NCI-H1930 (cell line): ENCODE measurements at places on chromosomes 5 and 9.

DNA sequence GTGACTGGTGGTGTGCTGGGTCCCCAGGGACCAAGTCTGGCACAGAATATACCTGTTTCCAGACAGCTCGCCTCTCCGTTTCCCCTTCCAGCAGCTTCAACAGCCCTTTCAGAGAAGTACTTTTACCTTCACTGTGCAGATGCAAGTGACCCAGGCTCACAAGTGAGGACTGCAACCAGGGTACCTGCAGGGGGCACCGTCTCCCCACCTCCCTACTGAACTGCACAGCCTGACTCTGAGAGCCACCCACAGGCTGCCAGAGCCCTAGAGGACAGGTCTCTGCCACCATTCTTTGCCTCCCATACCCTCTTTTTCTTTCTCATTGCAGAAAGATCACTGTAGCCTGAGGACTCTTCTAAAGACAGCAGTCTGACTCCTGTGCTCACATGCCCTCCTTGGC is 15.4 kb downstream of the IL9 start:
- DNase-seq, result no peak

DNA sequence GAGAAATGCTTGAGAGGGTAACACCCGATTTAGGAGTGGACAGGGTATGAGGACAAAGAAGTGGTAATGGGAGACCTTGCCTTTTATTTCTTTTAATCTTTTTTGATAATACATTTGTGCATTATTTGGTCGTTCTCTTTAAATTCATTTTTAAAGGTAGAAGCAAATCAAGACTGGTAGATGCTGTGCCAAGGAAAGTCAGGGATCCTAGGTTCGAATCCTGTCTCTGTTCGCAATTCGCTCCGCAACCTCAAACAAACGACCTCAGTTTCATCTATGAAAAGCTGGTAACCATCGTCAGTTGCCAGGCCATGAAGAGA is 353 bp upstream of the TMED9 start:
- no peak for DNase-seq

GRCh38 chr5:172858990-172859811 is 25.1 kb downstream of the ERGIC1 start:
- DNase-seq, result no peak

GRCh38 chr5:35833224-35833623 is 23.5 kb upstream of the IL7R start:
- DNase-seq, result no peak

DNA sequence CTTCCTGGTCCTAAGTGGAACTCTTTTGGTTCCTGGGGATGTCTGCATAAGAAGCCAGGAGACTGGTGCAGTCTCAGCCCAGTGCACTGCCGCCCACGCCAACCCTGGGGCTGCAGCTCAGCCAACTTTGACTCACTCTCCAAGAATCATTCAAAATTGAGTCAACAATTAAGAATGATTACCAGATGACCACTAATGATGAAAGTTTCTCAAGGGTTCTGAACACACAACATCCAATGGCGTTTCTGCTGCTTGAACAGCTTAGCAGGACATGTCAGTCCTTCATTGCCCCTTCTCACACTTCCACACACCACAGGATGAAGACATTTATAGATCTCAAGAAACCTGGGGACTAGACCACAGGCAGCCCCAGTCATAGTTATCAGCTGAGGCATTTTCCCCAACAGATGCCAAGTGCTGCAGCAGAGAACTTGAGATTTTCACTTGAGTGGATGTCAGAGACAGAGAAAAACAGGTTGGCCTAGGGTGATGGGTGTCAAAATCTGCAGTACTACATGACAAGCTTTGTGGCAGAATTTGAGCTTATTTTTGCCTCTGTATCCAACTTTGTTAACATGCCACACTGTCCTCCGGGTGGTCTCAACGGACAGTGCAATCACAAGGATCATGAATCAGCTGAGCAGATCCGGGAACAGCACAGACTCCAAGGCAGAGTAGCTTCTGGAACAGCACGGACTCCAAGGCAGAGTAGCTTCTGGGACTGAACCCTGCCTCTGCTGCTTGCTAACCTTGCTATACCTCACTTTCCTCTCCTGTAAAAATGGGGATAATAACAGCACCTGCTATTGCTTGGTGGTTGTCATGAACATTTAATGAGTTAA is 356.1 kb downstream of the SPOCK1 start:
- DNase-seq, result no peak

GRCh38 chr9:93830012-93830596 is 125.1 kb downstream of the BARX1 start:
- no peak for DNase-seq

- no peak for DNase-seq
Observed at GRCh38 chr5:73188764-73189531, 16.0 kb downstream of the TMEM174 start.

DNA sequence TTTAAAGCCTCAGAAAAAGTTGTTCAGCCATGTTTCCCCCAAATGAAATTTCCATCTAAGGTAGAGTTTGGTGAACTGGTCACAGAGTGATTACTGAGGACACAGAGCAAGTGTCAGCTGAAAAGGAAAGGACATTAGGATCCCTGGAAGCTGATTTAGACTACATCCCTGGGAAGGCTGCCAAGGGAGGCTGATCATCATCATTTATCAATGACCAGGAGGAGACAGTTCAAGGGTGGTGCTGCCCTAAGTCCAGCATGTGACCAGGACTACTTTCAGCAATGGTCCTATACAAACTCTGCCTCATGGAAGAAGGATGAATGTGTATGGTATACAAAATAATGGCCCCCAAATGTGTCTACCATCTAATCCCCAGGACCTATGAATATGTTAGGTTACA is 120.6 kb downstream of the PIK3R1 start:
- no peak for DNase-seq
